ENCODE measurements at places on chromosomes 6 and 20.
A peak's percentile ranks its signal among the peaks of the same experiment; 100 is the strongest.

DNA sequence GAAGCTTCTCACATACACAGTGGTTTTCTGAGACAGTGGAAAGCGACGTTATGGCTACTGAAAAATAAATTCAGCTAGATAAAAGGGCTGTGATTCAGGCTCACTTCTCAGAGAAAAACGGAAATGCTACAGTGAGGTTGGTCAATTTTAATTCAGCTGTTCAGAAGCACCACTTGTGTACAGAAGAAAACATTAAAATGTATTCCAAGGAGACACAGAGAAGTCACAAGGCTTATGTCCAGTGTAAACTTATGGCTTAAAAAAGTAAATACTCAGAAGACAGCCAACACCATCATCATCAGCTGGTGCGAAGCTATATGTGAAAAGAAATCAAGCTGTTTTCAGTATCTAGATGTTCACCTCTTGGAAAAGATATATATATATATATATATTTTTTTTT is 68.6 kb downstream of the ABHD12 start:
- DNase-seq = no peak

- DNase-seq = no peak
Observed at GRCh38 chr6:21653905-21654304, 60.4 kb downstream of the SOX4 start.

- peak; percentile 21 for DNase-seq
Observed at GRCh38 chr6:38567436-38567835, 72.3 kb downstream of the BTBD9 start.

GRCh38 chr6:167487749-167488664 is 163.1 kb downstream of the TTLL2 start:
- DNase-seq = no peak

- DNase-seq = peak; percentile 18
Observed at GRCh38 chr6:46734867-46735719, at the start of gene PLA2G7. TSS of gene PLA2G7 (minus strand) at chr6:46735375. CDS start at chr6:46722891, 12,484 bp downstream.
